DMS79 treated with DMSO at 0.1 percent for 48 hours (cell line): ENCODE measurements at places on chromosomes 6 and 20.
A peak's percentile ranks its signal among the peaks of the same experiment; 100 is the strongest.

- DNase-seq, result no peak
Measured at GRCh38 chr6:106820412-106820852, 154.1 kb downstream of the CD24 start.

DNA sequence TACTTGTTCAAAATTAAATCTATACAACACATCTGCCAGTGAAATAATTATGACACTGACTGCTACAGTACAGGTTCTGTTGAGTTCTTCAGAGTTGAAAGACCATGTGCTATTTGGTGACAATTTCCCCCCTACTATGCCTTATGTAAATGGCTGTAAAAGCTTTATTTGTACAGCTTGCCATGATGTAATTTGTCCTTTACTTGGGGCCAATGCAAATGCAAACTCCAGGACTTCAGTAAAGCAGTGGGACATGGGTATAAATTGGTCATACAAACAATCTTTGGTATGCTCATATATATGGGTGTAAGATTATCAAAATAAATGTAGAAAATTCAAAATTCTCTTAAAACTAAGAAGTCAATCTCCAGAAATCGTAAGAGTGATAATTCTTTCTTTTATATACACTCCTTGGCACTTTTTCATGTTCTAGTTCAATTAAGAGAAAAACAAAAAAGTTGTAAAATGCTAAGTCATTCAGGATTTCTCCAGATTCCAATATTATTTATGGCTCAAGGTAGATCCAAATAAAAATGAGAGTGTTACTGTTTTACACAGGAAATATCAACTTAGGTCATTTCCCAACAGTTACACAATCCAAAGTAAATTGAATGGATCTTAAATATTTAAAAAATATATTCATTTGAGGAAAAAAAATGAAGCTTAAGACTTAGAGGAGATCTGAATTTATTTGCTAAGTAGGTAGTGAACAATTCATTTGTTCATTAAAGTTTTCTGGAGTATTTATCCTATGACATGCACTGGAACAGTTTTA, 1310.5 kb upstream of the CITED2 start:
- DNase-seq, result no peak

- no peak for DNase-seq
Measured at GRCh38 chr20:50628853-50629669, 62.3 kb downstream of the RIPOR3 start.

- DNase-seq, result no peak
Measured at GRCh38 chr6:140817176-140817575, 1315.5 kb upstream of the GJE1 start.

DNA sequence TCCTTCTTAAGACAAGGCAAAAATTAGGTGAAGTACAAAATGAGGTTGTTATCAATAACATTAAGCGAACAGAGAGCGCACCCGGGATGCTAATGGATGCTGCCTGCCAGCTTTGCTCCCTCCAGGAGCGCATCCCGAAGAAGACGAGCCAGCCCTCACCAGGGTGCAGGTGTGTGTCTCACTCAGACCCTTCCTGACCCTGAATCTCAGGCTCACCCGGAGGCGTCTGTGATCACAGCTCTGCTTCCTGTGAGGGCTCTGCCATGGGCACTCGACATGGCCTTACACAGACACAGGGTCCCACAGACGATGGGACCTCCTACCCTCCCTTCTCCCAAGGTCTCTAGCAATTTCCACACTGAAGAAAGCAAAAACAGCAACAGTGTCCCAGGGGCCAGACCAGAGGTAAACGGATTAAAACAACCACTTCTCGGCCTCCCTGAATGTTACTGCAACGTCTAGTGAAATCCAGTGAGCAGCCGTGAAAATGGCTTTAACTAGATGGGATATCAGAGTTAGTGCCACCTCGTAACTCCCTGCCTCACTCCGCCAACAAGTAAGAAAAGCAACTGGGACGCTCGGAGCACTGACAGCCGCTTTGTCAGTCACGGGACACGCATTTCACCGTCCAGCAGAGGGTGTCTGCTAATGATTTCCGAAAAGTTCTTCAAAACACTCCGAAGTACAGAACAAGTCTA, 11.7 kb downstream of the ZBTB46 start:
- no peak for DNase-seq

DNA sequence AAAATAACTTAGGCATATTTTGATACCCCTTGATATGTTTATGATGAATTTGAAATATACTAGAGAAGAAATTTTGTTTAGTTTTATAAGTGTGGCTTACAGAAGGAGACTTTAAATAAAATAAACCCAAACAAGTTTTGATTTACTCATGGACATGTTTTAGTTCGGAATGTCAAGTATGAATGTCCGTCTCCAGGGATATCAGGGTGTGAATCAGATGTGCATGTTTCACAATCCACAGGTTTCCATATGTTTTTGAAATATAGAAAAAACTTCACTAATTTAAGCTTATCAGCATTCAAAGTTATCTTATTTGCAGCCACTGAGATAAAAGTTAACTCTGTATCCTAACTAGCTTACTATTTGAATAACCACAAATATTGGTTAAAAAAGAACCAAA, 51.5 kb downstream of the PLCB1 start:
- no peak for DNase-seq

DNA sequence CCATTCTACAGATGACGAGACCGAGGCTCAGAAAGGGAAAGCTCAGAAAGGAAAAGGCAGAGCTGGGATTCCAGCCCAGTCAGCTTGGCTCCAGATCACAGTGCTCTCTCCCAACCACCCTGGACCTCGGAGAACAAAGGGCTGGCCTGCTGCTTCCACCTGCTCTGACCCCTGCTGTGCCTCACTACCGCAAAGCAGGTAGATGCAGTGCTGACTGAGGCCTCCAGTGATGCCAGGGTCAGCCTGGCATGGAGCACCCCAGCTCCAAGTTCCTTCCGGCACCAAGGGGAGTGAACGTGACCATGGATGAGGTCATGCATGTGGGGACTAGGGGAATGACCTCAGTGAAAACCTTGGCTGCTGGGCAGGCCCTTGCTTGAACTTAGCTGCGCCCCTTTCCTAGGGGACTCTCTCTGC, 20.7 kb upstream of the TLDC2 start:
- no peak for DNase-seq

- no peak for DNase-seq
Measured at GRCh38 chr20:39289316-39289715, 327.2 kb downstream of the DHX35 start.

DNA sequence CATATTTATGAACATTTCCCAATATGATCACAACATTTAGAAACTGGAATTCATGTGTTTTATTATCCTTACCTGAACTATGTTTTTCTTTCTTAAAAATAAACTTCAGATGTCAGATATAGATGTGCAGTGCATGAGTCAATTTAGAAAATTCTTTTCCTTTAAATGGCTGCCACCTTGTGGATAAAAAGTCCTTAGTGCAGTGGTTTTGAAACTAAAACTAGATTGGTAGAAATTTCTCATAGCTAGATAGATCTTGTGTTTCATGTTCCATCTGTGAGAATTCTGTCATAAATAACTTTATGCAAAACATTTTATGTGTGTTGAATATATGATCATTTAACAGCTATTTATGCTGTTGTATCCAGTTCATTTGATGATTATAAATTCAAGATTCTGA, 134.9 kb downstream of the KLHL32 start:
- DNase-seq, result peak; percentile 10

DNA sequence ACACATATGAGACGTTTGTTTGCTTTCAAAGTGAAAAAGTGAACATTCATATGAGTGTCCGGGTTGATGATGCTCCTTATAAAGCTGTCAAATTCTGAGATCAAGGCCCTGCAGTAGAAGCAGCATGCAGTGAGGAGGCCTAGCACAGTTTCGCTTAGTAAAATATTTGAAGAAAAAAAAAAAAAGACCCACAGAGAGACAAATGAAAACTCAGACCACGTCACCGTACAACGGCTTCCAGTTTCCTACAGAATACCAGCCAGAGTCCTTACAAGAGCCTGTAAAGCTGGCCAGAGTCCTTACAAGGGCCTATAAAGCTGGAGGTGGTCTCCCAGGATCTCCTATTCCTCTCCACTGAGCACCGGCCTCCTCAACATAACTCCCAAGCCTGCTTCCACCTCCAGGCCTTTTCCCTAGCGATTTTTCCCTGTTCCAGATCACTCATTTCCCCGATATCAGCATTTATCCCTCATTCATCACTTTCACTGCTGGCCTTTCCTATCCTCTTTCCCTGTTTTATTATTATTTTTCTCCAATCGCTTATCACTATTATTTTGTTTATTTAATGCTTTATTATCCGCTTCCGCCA, 1.5 kb upstream of the HMGN4 start:
- peak; percentile 9 for DNase-seq

GRCh38 chr20:36045373-36045714, 77.0 kb downstream of the CNBD2 start:
- no peak for DNase-seq

- no peak for DNase-seq
Measured at GRCh38 chr6:78515271-78515670, 352.1 kb upstream of the IRAK1BP1 start.

DNA sequence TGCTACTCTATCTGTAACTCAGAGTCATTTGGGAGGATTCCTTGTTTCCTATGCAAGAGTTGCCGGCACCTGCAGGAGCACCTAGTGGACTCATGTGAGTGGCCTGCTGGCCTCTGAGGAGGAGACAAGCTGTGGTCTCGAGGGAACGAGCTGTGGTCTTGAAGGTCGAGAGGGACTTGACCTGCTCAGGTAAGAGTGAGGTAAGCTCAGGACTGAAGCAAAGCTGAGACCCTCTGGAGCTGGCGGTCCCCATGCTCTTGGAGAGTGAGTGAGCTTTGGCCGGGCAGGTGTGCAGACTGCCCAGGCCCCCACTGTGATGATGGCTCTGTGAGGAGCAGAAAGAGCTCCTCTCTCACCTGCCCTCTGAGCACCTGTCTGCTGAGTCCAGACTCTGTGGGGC, 214.3 kb downstream of the MYLK4 start:
- DNase-seq, result no peak

DNA sequence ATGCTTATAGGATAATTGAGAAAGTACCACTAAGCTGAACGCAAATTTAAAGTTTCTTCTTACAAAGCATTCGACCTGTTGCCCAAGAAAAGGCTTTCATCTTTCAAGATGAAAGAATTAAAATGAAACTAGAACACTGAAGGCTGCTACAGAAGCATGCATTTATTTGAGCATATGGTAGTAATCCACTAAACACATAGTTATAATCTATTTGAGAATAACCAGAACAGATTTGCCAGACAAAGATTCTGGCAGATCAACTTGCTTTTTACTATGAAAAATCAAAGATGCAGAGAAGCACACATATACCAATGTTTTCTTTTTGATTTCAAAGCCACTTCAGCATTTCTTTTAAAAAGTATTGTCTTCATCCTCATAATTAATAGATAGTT, 412.2 kb downstream of the UTRN start:
- DNase-seq, result no peak

- no peak for DNase-seq
Measured at GRCh38 chr6:33784787-33785186, 4.1 kb downstream of the LEMD2 start.

- no peak for DNase-seq
Measured at GRCh38 chr20:34689486-34689885, 12.6 kb upstream of the PIGU start.

DNA sequence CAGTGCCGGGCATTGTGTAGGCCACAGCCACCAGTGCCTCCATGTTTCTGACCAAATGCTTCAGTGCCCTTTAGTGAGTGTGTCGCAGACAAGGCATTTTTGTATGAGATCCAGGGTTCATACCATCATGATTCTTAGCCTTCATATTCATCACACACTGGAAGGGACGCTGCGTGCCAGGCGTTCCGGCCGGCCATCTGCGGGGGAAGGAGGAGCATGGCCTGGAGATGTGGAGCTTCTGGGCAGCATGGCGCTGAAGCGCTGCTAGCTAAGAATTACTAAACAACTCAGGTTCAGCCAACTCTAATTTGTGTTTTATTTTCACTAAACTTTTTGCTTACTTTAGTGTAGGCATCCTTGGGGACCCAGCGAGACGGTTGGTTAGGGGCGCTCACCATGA, 111.4 kb upstream of the EXOC2 start:
- DNase-seq, result no peak

- DNase-seq, result no peak
Measured at GRCh38 chr6:123619156-123619555, 17.6 kb downstream of the TRDN start.

DNA sequence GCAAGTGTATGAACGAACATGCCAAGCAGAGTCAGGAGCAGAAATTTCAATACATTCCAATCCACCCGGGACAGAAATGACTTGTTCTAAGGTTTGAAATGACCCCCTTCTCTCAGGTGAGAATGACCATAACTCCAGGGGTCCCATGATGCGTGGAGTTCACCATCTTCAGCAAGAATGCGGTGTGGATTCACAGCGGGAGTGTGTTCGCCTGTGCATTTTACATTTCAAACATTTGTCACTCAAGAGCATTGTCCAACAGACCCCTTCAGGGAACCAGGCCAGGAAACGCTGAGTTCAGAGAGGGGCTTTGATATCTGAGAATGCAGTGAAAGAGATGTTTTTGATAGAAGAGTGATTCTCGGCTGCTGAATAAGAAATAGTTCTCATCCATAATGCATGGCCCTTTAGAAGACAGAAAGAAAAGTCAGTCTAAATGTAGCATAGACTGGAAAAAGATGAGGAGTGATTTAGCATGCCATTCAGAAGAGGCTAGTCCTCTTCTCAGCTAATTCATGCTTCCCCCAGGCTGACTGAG, 200.3 kb upstream of the KCNG1 start:
- DNase-seq, result no peak

GRCh38 chr20:49612127-49612738, 44.3 kb upstream of the PTGIS start:
- DNase-seq, result no peak

DNA sequence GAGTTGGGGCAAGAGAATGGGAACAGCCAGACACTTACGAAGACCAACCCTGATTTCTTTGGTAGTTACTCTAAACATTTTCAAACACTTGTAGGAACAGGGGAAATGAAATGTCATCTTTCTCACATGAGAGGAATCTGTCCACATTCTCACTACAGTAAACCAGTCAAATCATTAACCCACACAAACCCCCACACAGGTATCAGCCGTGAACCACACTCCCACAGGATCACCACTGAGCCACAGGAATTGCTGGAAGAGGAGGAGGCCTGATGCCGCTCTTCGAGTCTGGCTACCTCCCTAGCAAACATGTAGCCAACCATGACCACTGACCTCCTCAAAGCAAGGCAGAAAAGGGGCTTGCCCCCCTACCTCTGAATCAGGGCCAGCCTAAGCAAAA, 6.9 kb upstream of the RSPO3 start:
- no peak for DNase-seq

GRCh38 chr20:17439616-17440296, 91.4 kb downstream of the BFSP1 start:
- peak; percentile 73 for DNase-seq

DNA sequence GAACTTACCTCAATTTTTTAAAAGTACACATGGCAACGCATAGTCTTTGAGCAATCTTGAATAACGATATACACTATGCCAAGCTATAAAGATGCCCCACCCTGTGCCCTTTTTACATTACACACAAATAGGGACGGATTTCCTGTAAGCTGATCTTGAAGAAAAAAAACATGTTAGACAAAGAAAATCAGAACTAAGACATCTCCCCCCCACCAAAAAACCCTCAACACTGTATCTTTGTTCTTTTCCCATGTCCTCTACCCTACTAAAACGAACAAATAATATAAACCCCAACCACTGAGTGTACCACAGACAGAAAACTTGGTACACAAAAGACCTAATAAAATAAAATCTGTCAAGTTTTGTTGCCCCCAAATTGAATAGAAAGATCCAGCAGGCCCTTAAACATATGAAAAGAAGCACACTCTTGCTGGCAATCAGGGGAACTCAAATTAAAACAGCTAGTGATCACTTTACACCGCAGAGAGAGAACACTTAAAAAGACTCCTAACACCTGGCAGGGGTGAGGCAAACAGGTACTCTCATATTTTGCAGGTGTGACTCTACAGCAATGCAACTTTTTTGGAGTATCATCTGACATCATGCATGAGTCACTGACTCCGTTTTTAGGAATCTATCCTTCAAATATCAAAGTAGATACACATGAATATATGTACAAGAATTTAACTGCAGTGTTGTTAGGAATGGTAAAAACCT, 29.6 kb downstream of the BACH2 start:
- no peak for DNase-seq
